ENCODE measurements at places on chromosomes 1 and 21.

DNA sequence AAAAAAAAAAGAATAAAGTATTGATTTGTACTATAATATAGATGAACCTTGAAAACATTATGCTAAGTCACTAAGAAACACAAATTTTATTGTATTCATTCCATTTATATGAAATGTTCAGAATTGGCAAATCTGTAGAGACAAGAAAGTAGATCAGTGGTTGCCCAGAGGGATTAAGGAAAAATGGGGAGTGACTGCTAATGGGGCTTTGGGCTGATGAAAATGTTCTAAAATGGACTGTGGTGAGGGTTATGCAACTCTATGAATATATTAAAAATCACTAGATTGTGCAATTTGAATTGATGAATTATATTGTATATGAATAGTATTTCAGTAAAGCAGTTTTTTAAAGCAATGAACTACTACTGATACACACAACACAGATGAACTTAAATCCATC, 10.0 kb downstream of the GDAP2 start:
- DNase-seq, result no peak

- no peak for DNase-seq
Measured at GRCh38 chr1:3846541-3846940, 10.5 kb downstream of the CEP104 start.

DNA sequence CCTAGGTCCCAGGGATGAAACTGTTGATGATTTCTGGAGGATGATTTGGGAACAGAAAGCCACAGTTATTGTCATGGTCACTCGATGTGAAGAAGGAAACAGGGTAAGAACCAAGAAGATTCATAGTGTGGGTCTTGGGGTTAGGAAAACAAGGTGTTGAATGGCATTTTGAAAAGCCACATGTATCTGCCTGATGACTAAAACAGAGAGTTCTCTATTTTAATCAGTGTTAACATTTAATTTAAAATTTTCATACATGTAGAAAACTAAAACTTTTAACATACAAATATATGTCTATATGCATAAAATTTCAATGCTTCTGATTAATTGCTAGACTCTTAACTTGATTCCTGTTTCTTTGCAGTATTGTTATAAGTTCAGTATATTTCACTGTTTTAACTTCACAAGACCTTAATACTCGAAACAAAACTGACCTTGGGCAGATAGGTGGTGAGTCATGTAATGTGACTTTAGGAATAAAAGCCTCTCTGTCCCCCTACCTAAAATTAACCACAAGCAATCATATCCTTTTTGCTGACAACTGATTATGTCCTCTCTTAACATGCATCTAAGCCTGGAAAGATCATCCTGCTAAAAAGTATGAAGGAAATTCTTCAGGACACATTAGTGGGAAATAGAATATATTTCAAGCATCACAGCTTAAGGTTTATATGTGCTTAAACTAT, 95.6 kb downstream of the PTPRC start:
- DNase-seq, result no peak

GRCh38 chr1:160924791-160925651, 29.6 kb downstream of the ITLN2 start:
- no peak for DNase-seq

- DNase-seq, result peak; percentile 87
Measured at GRCh38 chr1:226309398-226310244, 657 bp upstream of the LIN9 start.

DNA sequence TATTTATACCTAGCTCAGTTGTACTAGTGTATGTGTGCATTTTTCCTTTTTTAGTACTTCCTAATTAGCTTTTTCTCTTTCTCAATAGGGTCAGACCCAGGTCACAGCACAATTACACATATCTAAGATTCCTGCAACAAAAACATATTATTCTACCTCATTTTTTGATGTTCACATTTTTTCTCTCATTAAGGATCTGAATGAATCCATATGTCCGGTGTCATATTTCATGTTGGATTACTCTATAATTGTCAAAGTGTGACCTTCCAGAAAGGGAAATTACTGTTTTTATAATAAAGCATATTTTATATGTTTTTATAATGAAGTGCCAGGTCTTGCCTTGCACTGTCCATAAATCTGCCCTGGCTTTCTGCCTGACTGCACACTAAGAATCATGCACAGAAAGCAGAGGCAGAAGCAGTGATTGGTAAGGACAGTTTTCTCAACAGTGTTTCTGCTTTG, 143.7 kb downstream of the KCNT2 start:
- peak; percentile 44 for DNase-seq

GRCh38 chr1:16009030-16009460, 5.0 kb downstream of the SRARP start:
- DNase-seq, result peak; percentile 82

All from muscle of back (tissue), 13 donors.